ENCODE measurements at places on chromosomes 2 and 18.

DNA sequence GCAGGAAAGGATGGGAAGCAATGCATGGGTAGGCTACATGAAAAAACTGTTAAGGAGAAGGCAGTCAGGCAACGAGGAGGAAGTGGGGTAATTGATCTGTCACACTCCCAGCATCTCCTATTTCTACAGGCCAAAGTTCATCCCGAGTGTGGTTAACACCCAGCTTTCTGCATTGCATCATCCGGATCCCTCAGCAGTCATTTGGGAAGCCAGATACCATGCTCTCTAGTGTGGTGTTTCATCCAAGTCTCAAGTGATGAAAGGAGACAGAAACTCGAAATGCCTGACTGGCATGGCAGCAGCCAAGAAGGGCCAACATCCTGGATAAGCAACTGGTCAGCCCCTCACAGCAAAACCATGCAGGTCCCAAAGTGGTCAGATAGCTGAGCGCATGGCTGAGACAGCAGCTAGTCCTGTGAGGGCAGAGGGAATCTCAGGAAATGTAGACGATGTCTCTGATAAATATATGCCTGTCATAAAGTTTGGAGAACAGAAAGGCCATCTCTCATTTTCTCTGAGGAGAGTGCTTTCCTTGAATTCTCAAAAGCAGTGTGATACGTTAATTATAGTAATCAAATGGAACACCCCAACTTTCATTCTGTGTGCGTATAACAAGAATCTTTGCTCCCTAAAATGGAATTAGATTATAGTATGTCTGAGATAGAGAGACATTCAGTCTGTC lies 24.8 kb upstream of the HNRNPA3 start:
- DNase-seq = no peak

DNA sequence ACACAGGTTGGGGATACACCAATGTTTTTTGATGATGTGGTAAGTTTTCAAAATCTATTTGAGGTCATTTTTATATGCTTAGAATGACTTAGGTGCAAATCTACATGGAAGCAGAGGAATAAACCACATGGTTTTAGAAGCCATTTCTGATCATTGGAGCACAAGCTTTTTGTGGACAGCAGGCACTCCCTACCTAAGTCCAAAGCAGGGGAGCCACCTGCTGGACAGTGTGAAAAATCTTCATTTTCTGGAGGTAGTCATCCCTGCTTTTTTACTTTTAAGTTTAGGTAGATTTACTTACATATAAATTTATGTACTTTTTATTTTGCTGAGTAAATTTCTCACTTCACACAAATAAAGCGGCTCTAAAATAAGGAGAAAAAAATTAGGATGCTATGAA lies 323.2 kb downstream of the PLCL1 start:
- no peak for DNase-seq

- no peak for DNase-seq
Measured at GRCh38 chr2:67726416-67726815, 329.3 kb downstream of the ETAA1 start.

DNA sequence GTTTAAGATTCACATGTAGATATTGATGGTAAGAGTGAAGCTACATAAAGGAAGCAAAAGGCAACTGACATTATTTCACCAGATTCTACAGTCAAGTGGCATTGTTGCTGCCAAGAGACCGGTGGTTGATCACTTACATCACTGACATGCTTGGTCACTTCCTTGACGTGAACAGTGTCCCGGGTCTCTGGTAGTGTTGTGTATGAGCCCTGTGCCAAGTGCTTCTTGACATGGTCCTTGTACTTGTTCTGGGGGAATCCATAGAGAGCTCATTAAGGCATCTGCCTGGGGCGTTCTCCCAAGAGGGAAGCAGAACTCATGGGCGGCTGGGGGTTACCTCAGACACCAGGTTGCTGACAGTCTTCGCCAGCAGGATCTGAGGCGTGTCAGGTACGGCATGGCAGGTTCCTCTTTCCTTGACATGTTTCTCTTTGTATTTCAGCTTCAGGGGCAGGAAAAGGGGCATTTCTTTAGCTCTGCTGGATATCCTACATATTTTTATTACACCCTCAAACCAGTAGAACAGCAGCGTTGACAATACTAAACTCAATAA lies 116.2 kb downstream of the RIF1 start:
- DNase-seq = no peak

DNA sequence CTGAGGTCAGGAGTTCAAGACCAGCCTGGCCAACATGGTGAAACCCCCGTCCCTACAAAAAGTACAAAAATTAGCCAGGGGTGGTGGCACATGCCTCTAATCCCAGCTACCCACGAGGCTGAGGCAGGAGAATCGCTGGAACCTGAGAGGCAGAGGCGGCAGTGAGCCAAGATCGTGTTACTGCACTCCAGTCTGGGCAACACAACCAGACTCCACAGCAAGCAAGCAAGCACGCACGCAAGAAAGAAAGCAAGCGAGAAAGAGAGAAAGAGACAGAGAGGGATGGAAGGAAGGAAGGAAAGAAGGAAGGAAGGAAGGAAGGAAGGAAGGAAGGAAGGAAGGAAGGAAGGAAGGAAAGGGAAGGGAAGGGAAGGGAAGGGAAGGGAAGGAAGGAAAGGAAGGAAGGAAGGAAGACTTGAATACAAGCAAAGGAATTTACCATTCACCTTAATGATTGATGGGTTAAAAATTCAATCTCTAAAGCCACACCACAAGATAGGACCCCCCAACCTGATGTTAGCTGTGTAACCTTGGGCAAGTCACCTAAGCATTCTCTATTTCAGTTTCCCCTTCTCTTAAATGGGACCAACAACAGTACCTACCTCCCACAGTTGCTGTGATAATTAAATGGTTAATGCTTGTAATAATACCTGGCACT lies 181.7 kb downstream of the ATAD2B start:
- DNase-seq = no peak

DNA sequence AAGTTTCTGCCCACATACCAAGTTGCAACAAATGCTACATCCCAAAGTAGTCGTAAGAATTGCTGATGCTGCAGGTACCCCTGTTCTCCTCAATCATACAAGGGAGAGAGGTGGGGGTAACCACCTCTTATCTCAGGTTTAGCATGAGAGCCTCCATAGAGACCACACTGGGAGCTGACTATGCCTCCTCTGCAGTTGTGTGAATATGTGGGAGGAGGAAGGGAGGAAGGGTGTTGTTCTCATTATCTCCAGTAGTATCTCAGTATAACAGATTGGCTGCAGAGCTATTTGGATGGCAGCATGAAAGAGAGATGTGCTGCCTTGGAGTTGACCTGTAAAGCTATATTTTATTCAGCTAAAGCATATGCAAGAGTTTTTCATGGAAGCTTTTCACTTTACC lies 690.7 kb downstream of the KCNJ3 start:
- no peak for DNase-seq

Data from cortex of kidney (tissue), 1 donor.